Bronchial epithelial cell (primary cell): ENCODE measurements at places on chromosomes 13 and 19. TPM values are rescaled to one million over a fixed set of nuclear protein-coding genes. Genes with fewer than 3 reads are reported as not detected.

The PSENEN gene
- 7.9 and 21.5 TPM in 2 replicates for total RNA-seq

The CD22 gene
- total RNA-seq: 0.53 TPM in 1 of 2 replicates, not detected in the other

The HIPK4 gene
- 0.26 TPM in 1 of 2 replicates, not detected in the other for total RNA-seq

The ZNF790 gene
- 9.5 and 9.7 TPM in 2 replicates for total RNA-seq

The C3 gene
- 1.3 and 4.1 TPM in 2 replicates for total RNA-seq

The ZNF878 gene
- total RNA-seq: 0.13 TPM in 1 of 2 replicates, not detected in the other

The ERICH6B gene
- not detected in 2 replicates for total RNA-seq

The PBX4 gene
- total RNA-seq: 0.53 and 0.64 TPM in 2 replicates

The THSD1 gene
- total RNA-seq: 11.0 and 19.5 TPM in 2 replicates

The RASGRP4 gene
- not detected in 2 replicates for total RNA-seq

DNA sequence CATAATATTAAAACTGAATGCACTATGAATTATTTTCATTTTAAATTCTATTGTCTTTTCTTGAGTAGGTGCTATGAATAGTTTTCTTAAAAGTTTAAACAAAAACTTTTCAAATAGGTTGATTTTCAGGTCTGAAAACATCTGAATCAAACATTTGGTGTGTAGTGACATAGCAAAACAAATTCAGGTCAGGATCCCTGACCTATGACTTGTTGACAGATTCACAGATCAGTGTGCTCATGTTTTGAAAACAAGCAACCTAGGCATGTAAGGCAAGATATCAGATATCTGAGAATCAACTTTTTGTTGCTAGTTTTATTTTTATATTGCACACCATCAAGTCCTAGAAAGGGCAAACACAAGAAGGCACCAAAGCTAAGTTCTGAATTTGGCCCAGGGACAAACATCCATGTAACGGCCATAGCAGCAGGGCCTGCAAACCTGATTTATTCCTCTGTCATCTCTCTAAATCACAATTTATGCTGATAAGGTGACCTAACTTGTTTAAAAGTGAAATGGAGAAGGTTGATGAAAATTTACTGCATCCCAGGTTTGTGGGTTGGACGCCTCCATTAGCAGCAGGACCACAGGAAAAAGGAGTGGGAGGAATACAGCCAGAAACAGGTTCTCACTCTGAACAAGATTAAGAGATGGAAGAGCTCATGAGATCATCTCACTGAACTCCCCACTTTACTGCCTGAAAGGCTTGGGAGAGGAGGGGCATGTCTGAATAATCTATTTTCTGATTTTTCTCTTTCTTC lies 337.7 kb downstream of the KCNRG start:
- DNase-seq: no peak

- no peak for DNase-seq
Observed at GRCh38 chr19:19053508-19054314, 10.1 kb upstream of the SLC25A42 start.

DNA sequence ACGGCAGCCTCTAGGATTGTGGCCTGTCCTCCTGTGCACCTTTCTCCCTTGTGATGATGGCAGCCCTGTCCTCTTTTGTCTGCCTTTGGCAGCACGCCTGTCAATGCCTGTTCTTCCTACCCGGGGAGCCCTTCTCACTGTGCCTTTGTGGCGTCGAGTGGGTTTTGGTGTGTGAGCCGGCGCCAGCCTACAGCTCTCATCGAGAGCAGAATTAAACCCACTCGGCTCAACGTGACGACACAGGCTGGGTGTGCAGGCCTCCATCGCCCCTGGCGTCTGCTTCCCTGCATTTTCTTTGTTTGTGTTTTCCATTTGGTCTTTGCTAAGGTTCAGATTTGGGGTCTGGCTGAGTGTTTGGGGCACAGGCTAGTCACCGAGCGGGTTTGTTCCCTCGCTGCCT lies 34.4 kb downstream of the AP1M1 start:
- DNase-seq: no peak

DNA sequence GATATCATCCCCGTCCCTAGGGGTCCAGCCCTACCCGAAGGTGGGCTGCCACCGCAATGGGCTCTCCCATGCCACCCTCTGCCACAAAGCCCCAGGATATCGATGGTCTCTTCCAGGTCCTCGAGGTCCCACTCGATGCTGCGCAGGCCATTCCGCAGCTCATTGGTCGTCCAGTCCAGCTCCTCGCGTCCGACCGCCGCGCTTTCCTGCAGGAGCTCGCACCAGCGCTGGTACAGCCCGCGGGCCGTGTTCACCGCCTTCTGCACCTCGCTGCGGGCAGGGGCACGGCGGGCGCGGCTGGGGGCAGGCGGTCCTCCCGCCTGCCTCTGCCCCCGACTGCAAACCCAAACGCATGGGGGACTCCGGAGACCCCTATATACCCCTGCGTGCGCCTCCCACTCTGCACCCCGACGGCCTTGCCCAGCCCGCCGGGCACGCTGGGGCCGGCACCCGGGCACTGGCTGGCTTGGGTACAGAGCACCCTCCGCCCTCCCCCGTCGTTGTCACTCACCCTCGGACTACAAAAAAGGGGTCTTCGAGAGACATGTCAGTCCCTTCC lies 468 bp downstream of the STX10 start:
- DNase-seq: no peak

GRCh38 chr19:17254636-17255035 lies 8.9 kb upstream of the NR2F6 start:
- DNase-seq: no peak

GRCh38 chr19:1085053-1085658 lies 10.0 kb downstream of the POLR2E start:
- peak; percentile 50 for DNase-seq

DNA sequence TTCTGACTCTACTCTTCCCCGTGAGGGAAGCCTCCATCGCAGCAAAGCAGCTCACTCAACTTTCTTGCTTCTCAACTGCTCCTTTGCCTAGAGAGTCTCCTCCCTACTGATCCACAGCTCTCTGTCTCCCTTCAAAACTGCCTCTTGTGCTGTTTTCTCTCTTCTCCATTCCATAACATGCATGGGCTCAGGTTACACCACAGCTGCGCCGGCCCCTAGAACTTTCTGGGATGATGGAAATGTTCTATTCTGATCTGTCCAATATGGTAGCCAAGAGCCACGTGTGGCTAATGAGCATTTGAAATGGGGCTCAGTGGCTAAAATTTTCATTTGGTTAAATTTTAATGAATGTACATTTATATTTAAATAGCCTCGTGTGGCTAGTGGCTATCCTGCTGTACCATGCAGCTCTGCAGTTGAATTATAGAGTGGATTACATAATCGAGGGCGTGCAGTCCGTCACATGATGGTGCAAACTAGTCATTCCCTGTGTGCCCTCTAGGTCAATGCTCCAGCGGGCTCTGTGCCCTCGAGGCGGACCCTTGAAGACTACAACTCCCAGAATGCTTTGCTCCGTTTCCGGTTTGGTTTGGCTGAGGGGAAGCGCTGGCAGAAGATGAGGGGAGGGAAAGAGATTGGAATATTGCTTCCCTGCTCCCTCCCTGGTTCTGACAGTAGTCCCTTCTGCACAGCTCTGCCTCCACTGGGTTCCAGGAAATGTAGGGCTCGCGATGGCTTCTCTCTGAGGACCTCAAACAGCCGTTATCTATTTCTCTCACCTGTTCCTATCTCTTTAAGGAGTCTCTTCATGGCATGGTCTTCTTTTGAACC lies 109.8 kb downstream of the CACNA1A start:
- peak; percentile 25 for DNase-seq

DNA sequence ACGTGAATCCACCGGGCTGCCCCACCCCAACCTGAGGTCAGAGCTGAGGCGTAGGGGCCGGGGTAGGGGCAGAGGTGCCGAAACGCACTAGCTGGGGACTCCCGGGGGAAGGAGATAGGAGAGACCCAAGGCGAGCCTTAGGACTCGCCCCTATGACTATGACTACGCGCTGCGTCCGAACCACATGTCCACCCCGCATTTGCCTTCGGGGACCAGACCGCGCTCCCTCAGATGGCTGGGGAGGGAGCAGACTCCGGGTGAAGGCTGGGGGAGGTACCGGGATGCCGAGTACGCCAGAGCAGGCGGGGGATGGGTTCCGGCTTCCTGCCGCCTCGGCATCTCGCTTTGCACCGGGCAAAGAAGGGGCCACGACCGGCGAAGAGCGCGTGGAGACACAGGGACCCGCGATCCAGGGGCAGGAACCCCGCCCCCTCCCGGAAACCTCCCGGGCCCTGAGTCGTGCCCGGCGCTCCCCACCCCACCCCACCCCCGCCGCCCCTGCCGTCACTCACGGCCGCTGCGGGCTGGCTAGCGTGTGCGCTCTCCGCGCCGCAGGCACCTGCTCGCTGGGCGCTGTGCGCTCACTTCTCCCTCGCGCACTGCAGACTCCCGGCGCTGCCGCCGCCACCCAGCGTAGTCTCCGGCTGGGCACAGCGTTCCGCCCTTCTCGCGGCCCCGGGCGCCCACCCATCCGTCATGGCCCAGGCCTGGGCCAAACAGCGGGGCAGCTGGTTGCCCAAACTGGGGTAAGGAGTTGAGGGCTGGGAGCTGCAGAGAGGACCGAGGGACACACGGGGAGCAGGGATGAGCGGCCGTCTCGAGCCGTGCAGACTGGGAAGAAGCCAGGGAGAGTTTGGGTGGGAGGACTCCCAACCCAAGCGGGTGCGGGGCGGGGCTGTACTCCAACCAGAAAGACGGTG lies 622 bp upstream of the VSTM2B start:
- no peak for DNase-seq

DNA sequence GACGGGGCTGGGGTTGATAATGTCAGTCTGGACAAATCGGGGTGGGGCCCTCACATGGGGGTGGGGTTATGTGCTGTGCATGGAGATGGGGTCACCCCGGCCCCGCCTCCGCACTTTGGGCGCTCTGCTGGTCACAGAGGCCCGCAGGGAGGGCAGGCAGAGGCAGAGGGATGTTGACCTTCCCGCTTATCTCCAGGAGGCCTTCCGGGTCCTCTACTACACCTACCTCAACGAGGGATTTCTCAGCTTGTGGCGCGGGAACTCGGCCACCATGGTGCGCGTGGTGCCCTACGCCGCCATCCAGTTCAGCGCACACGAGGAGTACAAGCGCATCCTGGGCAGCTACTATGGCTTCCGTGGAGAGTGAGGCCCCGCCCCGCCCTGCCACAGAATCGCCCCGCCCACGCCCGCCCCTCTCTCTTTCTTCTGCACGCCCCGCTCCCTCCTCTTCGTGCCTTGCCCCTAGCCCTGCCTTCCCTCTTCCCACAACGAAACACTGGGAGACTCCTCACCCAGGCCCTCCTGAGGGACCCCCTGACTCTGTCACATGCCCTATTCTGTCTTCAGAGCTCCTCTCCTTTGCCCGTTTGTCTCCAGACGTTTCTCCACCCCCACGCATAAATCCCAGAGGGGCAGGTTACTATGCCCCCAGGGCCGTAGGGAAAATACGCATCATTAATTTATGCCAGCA lies 32.8 kb downstream of the TMEM161A start:
- DNase-seq: peak; percentile 41

- no peak for DNase-seq
Observed at GRCh38 chr13:50334115-50334778, 319.0 kb downstream of the KCNRG start.

- DNase-seq: no peak
Observed at GRCh38 chr13:55359067-55359466, 1781.7 kb upstream of the PRR20A start.

DNA sequence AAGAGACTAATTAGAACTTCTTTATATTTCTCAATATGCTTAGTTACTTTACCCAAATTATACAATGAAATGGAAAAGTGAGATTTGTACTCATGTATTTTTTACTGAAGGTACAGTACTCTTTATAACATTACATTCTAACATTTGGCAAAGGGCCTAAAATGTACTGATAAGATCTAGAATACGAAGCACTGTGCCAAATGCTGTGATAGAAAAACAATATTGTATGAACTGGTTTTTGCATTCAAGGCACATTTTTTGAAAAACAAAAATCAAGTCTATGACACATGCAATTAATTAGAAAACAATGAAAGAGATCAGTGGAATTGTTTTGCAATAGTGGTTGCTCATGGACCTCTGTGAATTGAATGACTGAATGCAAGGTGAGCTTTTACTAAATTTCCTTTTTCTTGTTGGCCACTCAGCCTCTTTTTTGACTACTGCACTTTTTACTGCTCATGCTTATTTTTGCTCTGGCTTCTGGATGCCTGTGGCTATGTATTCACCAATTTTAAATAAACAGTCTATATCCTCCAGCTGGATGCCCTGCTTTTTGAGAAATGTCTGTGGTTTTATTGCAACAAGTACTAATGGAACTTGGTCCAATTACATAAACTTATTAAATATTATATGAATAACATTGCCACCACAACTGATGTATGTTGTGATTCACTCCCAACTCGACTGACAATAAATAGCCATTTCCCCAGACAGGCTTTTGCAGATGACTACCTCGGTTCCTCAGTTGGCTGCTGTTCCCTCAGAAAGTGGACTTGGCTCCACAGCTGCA lies 41.4 kb upstream of the OBI1 start:
- DNase-seq: peak; percentile 32

DNA sequence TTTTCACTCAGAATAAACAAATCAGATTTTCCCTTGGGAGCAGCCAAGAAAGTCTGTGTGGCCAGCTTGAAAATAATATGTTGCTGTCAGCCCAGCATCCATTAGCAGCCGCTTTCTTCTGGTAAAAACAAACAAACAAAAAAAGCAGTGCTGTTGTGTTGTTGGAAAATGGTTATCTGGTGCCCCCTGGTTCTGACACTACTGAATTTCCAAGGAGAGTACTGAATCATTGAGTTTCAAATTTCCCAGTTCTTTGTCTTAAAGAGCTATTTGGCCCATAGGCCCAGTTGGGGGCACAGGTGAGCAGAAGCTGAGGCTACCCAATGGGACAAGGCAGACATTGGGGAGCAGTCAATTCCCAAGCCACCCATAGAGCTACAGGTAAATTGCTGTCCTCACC lies 995.9 kb downstream of the UQCRFS1 start:
- DNase-seq: no peak

GRCh38 chr13:80881942-80882445 lies 541.1 kb upstream of the SPRY2 start:
- peak; percentile 91 for DNase-seq

GRCh38 chr13:99044764-99045163 lies 66.9 kb upstream of the DOCK9 start:
- no peak for DNase-seq

- DNase-seq: peak; percentile 3
Observed at GRCh38 chr13:99812625-99813024, 158.9 kb downstream of the ZIC5 start.

GRCh38 chr13:39823063-39823713 lies 167.7 kb downstream of the COG6 start:
- no peak for DNase-seq

GRCh38 chr13:47337781-47338507 lies 441.1 kb upstream of the HTR2A start:
- no peak for DNase-seq

DNA sequence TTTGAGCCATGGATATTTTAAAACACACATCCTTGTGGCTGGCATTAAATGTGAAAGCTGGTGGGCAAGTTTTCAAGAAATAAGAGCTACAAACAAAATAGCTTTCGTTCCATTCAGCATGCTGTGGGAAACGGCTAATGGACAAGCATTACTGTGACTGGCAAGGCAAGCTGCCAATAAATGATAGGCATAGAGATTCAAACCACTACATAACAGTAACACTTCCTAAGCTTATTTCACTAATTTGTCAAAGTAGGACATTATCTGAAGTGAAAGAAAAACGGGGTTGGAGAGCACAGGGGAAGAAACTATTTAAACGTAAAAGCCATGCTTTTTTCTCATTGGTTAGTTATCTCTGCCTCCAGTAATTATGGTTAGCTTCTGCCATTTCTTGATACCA lies 26.0 kb downstream of the OBI1 start:
- no peak for DNase-seq

- DNase-seq: peak; percentile 48
Observed at GRCh38 chr13:44471686-44472085, 98.1 kb downstream of the SERP2 start.
